ENCODE measurements at places on chromosomes 2 and 18.

DNA sequence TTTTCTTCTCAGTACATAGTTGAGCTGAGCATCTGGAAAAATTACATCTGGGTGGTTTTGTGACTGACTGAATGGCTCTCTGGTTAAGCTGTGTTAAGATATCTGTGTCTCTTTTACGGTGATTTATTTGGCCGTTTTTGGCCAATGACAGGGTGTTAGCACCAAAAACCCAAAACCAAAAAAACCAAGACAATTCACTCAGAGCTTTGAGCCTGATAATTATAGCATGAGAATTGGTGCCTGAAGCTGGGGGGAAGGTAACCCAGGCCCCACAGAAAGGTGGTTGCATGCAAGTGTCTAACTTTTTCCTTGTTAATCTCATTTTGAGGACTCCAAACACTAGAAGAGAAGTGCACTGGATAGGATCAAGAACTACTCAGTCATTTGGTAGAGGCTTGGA lies 4.5 kb downstream of the CD28 start:
- DNase-seq = no peak

DNA sequence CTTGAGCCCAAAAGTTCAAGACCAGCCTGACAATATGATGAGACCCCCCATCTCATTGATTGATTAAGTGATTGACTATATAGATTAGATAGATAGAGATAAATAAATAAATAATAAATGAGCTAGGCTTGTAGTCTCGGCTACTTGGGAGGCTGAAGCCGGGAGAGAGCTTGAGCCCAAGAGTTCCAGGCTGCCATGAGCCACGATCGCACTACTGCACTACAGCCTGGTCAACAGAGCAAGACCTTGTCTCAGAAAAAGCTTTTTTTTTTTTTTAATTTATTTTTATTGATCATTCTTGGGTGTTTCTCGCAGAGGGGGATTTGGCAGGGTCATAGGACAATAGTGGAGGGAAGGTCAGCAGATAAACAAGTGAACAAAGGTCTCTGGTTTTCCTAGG lies 12.4 kb downstream of the EIPR1 start:
- no peak for DNase-seq

DNA sequence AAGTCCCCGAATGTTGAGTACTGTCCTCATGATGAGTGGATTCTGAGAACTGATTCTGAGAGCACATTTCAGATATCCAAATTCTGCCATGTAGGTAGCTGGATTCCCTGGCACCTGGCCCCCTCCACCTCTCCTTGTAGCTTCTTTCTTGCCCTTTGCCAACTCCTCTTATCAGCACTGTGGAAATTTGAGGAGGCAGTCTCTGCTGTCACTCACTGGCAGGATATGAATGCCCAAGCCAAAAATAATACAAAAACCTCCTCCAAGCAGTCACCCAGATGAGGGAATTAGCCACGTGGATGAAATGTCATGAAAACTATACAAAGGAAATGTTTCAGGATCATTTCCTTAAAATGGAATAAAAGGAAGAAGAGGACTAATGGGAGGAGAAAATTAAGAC lies 276.8 kb downstream of the SETBP1 start:
- no peak for DNase-seq

DNA sequence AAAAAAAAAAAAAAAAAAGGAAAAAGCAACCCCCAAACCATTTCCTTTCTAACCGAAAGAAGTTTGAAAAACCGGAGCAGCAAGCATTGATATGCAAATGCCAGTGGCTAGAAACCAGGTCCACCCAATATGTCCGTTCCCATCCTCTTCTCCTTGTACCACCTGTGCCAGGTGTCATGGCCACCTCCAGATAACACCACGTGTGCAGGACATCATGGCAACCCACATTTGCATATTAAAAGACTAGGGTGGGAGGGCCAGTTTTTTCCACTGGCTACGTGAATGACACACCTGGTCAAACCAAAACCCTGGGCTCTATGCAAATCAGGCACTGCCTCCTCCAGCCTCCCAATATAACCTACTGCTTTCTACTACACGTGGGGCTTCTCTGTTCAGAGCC lies 303.3 kb upstream of the GULP1 start:
- DNase-seq = no peak

DNA sequence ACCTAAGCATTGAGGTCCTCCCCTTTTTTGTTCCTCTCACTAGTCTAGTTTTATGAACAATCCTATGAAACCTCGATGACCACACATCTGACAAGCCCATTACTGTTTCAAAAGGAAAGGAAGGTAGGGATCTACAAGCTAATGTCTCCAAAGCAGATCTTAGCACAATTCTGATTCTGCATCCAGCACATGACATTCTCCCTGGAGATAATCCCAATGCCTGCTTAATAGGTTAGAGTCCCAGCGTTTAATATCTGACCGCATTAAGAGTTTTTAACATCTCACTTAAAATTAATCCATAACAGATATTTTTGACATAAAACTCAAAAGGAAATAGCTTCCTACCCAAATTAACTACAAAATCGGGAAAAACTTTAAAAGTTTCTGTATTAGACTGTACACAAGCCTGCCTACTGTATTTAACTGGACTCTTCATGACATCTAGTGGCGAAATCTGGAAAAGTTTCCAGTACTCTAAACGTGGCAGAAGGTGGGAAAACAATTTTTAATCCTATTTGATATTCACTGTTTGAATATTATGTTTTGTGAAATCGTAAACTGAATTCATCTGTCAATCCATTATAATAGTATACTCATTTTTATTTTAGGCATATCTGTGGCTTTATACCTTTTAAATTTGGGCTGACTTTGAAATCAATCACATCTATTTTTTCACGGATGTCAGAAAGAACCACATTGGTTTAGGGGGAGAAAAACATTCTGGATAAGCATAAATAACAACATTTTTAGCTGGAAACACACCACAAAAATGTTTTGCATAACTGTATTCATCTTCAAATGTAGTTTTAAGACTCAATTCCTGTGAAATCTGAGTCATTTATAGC lies 62.4 kb downstream of the TXNL1 start:
- DNase-seq = no peak

DNA sequence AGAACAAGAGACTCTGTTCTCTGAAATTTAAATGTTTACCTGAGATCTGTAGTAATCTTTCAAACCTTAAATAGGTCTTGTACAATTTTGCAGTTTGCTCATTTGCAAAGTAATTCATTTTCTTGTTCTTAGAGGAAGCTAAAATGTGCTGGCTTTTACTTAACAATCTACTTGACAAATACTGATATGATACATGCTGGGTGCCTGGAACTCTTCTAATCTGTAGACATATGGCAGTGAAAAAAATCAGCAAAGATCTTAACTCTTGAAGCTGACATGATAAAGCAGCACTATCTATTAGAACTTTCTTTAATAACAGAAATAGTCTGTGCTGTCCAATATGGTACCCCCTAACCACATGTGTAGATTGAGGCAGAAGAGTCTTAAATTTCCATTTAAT lies 1352.8 kb upstream of the SLC39A10 start:
- DNase-seq = no peak

GRCh38 chr2:63578767-63579166 lies 9.5 kb downstream of the WDPCP start:
- no peak for DNase-seq

- DNase-seq = no peak
These were observed 152.9 kb upstream of the NOSTRIN start for GRCh38 chr2:168649562-168649961.

DNA sequence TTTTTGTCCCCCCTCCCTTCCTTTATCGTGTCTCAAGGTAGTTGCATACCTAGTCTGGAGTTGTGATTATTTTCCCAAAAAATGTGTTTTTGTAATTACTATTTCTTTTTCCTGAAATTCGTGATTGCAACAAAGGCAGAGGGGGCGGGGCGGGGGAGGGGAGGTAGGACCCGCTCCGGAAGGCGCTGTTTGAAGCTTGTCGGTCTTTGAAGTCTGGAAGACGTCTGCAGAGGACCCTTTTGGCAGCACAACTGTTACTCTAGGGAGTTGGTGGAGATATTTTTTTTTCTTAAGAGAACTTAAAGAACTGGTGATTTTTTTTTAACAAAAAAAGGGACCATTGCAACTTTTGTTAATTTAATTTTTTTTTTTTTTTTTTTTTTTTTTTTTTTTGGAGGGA lies 2.1 kb downstream of the SOX11 start:
- no peak for DNase-seq

DNA sequence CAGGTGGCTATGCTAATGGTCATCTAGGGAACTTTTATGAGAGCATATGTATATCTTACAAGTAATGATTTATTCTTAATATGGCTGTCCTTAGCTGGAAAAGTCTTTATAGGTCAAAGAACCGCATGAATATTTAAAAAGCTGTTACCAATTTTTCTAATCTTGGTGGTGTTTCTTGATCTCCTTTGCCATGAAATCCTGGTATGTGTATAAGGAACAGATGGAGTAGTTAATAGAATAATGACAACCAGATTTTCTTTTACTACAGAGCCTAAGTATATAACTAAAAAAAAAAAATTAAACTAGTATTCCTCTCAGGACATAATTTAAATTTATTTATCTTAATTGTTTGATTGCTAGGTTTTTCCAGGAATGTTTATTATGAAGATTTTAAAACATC lies 74.5 kb downstream of the RHBDD1 start:
- DNase-seq = no peak

DNA sequence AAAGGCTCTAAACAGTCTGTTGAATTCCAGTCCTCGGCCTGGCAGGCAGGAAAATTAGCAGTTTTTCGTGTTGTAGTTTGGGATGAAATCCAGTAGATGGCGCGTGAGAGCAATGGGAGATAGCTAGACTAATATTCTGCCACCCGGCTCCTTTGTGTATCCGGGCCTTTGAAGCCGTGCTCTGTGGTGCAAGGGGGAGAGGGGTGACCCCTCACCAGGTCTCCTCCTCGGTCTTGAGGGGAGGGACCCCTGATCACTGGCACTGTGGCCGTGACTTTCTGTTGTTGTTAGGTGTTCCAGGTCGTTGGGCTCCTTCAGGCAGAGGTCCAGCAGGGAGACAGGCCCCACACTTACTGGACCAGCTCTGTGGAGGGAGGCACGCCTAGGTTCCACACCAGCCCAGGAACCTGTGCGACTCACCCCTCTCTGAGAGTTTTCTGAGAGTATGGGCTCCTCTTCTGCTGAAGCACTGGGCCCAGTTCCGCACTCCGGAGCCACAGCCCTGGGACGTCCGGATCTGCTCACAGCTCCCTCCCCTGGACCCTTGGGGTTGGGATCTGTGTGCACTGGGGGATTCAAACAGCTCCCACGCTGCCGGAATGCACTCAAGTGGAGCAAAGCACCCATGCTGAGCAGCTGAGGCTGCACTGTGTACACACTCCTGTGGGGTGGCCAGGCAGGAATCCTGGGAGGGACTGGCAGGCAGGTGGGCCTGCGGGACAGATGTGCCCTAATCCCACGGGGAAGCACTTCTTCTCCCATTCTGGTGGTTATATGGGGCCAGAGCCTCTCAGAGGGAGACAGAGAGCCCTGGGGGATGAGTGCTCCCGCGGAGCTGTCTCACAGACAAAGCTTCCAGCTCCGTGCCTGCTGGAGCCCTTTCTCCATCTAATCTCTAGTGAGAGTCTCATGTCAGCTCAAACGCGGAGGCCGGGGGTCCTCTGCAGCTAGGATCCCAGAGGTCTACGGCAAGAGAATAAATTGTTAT lies 8.8 kb downstream of the GKN2 start:
- DNase-seq = peak; percentile 18

DNA sequence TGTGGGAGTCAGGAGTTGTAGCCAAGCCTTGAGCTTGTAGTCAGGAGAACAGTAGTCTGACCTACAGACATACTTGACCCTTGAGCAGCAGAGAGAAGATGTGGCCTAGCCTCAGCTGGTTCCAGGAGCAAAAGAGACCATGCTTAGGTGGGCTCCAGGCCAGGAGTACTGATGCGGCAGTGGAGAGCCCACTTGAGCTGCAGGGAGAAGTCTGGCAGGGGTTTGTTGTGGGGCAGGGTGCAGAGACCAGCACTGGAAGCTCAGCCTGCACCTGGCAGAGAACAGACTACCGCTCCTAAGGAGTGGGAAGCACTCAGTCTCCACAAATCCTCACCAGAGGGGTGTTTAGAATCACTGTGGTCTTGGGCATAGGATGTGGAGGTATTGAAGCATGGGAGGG lies 197.9 kb downstream of the TPGS2 start:
- DNase-seq = no peak

DNA sequence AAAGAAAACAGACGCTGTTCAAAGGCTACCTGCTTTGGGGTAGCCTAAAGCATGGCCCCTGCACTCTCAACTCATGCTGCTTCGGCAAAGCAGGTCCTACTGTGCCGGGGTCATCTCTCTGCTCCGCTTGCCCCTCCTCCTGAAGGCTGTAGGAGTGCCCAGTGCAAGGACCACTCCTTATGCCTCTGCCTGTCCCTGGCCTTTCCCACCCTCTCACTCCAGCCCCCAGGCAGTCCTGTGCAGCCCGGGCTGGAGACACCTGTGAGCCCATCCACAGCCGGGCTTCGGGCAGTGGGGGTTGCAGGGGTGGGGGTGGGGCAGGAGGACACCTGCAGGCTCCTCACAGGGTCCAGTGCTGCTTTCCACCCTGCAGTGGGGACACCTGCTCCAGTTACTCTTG lies 69.1 kb downstream of the ACKR3 start:
- no peak for DNase-seq

DNA sequence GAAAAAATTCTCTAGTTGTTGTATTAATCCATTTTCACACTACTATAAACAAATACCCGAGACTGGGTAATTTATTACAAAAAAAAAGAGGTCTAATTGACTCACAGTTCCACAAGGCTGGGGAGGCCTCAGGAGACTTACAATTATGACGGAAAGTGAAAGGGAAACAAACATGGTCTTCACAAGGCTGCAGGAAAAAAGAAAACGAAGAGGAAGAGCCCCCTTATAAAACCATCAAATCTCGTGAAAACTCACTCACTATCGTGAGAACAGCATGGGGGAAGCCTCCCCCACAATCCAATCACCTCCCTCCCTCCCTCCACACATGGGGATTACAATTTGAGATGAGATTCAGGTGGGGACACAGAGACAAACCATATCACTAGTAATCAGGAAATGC lies 61.7 kb upstream of the SPTBN1 start:
- DNase-seq = no peak

- no peak for DNase-seq
These were observed 7.8 kb upstream of the PRKAG3 start for GRCh38 chr2:218839430-218839829.

DNA sequence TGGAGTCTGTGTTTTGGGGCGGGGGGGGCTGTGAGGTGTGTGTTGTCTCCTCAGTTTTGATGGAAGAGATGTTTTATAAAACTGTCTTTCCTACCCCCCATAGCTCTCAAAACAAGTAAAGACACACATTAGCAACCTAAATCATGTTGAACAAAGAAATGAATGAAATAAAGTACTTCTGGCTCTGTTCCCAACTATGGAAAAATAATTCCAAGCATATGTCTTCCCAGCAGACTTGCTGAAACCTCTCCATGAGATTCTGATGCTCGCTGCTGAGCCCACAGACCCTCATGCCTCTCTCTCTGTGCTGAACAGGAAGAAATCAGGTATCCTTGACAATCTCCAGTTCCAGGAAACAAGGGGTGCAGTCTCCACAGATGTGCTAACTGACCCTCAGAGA lies 226.7 kb upstream of the KLHL29 start:
- DNase-seq = no peak

- no peak for DNase-seq
These were observed 1.8 kb upstream of the SLC19A3 start for GRCh38 chr2:227719641-227720040.

GRCh38 chr2:202632682-202633290 lies 2.0 kb upstream of the FAM117B start:
- DNase-seq = no peak

Measured in stimulated activated CD8-positive, alpha-beta memory T cell treated with anti-CD3 and anti-CD28 coated beads, Interleukin-7, amount 100 ng/mL, for 24 hours (primary cell).